ENCODE measurements at places on chromosomes 4 and X. TPM values are rescaled to one million over a fixed set of nuclear protein-coding genes. Genes with fewer than 3 reads are reported as not detected.

Gene SPIN3
- 8.4 TPM for total RNA-seq

Gene RHOH
- total RNA-seq = not detected

Gene AMER1
- total RNA-seq = 10.8 TPM

Gene DEFB131A
- total RNA-seq = not detected

DNA sequence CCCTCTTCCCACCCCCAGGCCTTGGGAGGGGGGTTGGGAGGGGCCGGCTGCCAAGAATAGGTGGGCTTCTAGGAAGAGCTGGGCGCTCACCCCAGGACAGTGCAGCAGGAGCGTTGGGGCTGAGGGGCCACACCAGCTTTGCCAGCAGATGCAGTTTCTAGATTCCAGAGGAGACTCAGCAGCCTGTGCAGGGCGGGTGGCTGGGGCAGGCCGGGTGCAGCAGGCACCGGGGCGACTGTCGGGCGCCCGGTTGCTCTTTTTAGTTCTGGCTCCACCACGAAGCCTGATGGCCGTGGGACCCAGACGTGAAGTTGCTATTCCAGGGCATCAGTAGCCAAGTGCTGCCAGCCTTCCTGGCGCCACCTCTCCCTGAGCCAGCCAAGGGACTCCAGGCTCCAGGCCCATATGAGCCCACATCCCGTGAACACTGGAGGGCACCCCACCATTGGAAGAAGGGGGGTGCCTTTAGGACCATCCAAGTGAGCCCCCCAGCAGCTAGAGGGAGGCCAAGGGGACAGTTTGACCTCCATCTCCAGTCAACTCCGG, 5.8 kb downstream of the SSR4 start:
- DNase-seq = no peak
- H3K4me1 ChIP-seq = peaks cover 12% of the 10 kb centered on the region
- no peak overlapping the region for H3K27ac ChIP-seq
- 0 out of 2 replicates have a peak, but pooled peaks cover 2% of the 10 kb centered on the region for H3K27me3 ChIP-seq
- no peak overlapping the region for H3K4me3 ChIP-seq
- no peaks in the 10 kb centered on the region for H3K36me3 ChIP-seq

- no peaks in the 10 kb centered on the region for H3K27me3 ChIP-seq
- DNase-seq = no peak
- H3K27ac ChIP-seq = no peak overlapping the region
- H3K4me1 ChIP-seq = no peaks in the 10 kb centered on the region
- no peaks in the 10 kb centered on the region for H3K36me3 ChIP-seq
Observed at GRCh38 chr4:110989125-110989524, 366.2 kb upstream of the PITX2 start.

All from HepG2 (cell line).